ENCODE measurements at places on chromosomes 11 and 22.

GRCh38 chr11:120249279-120250262 lies 9.6 kb downstream of the POU2F3 start:
- DNase-seq, result no peak

DNA sequence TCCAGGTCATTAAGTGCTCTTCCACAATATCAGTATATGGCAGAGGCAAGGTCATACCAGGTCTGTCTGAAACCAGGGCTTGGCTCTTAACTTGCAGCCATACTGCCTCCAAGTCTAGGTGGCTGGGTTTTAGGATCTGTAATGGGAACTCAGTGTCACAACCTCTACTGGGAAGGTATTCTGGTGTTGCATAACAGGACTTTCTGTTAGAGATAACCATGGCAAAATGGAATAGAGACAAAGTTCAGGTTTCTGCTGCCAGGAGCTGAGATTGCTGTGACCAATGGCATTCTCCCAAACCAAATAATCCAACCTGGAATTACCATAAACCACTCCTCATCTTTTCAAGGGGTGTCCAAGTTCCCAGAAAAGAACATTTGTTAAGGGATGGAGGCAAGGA lies 6.8 kb upstream of the SAA1 start:
- no peak for DNase-seq

GRCh38 chr11:47478651-47479329 lies 29.9 kb upstream of the RAPSN start:
- DNase-seq, result no peak

- no peak for DNase-seq
These were observed 15.1 kb downstream of the PITPNB start for GRCh38 chr22:27903805-27904473.

- DNase-seq, result no peak
These were observed 10.8 kb downstream of the THYN1 start for GRCh38 chr11:134242376-134242775.

DNA sequence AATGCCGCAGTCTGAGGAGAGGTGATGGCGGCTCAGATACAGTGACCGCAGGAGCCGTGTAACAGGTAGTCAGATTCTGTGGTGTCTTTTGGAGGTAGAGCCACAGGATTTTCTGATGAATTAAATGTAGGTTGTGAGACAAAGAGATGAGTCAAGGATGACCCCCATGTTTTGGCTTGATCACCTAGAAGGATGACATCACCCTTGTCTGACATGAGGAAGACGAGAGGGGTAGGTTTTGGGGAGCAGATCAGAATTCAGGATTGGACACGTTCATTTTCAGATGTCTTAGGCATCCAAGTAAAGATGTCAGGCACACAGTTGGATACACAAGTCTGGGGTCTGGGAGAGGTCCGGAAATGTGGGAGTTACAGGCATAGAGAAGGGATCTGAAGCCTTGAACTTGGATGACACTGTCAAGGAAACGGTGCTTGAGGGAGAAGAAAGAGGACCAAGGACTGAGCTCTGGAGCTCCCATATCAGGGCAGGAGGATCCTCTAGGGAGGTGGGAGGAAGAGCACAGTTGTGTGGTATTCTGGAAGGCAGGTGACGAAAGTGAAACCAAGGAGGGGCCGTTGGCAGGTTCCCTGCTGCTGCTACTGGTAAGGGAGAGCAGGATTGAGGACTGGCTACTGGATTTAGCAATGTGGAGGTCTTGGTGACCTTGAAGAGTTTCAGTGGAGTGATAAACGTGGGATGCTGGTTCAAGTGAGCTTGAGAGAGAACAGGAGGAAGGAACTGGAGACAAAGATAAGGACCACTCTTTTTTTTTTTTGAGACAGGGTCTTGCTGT lies 12.6 kb upstream of the GDPD5 start:
- no peak for DNase-seq

DNA sequence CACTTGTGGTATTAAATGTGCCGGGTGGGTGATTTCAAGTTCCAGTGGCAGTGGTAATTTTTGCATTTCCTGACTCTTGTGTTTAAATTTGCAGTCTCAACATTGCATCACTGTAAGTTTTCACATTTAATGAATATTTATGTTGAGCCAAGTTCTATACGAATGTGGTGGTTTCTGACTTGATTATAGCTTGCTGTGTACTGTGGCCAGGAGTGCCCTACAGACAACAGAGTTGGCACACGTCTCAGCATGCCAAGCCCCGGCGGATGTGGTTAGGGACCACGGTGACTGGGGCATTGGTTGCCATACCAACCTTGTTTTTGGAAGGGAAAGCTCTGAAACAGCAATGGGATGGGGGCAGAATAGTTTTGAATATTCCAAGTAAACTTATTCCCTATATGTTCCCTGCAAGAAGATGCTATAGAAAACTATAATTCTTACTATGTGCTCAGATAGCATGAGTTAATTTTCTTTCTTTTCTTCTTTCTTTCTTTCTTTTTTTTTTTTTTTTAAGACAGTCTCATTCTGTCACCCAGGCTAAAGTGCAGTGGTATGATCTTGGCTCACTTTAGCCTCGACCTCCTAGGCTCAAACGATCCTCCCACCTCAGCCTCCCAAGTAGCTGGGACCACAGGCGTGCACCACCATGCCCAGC lies 16.0 kb downstream of the ZNRF3 start:
- no peak for DNase-seq

DNA sequence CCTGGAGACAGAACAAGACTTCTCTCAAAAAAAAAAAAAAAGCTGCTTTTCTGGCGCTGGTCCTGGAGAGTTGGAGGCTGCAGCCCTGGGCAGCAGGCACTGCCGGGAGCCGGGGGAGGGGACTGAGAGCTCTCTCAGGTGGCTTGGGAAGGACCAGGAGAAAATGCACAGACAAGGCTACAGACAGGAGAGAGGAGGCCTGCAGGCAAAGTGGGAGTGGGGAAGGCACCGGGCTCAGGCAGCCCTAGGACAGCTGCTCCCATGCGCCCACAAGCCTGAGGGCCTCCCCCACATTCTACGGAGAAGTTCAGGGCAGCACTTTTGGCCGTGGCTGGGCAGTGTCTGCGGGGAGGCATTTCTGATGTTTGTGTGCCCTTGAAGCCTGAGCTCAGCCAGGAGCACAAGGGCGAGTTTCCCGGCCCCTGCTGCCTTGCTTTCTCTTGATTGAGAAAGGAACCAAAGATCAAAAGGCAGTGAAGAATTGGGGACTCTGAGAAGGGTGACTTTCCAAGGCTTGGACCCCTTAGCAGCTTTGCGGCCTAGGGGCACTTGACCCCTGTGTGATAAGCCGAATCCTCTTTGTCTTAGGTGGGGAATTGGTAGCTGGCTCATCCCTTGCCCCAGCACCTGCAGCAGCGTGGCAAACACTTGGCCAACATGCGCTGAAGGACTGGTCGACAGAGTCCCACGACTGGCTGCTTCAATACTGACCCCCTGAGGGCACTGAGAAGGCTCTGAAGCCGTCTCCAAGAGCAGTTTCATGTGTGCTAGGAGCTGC lies 35.3 kb downstream of the PPM1F start:
- no peak for DNase-seq

DNA sequence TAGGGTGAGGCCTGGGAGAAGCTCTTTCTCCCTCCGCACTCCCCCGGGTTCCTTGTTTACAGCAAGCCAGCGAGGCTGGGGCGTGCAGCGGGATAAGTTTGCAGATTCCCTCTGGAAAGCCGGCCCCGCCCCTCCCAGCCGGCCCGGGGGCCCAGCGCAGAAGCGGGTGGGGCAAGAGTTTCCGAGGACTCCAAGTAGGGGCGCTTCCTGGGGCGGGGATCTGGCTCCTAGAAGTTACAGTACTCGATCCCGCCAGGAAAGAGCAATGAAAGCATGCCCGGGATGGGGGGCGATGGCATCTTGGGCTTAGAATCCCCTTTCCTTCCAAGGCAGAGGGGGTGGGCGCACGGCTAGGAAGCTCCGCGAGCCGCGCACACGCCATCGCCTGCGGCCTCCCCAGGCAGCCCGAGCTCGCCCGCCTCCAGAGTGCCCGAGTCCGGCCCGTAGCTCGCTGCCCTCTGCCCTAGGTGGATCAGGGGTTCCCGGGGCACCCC lies 385 bp downstream of the TST start:
- no peak for DNase-seq

DNA sequence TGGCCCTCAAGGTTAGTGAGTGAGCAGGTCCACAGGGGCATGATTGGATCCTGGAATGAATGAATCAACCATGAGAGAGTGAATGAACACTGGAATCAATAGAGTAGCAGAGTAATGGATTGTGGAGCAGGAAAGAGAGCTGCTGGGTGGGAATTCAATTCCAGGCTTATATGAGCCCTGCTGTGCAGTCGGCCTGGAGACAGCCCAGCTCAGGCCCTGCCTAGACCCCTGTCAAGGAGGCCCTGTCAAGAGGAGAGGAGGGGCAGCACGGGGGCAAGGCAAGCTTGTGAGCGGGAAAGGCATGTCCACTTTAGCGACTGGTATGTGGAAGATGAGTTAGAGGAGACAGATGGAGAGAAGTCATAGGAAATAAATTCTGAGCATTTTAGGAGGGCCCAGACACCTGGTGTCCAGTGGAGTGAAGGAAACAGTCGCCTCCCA lies 1.3 kb upstream of the FOLR1 start:
- no peak for DNase-seq

DNA sequence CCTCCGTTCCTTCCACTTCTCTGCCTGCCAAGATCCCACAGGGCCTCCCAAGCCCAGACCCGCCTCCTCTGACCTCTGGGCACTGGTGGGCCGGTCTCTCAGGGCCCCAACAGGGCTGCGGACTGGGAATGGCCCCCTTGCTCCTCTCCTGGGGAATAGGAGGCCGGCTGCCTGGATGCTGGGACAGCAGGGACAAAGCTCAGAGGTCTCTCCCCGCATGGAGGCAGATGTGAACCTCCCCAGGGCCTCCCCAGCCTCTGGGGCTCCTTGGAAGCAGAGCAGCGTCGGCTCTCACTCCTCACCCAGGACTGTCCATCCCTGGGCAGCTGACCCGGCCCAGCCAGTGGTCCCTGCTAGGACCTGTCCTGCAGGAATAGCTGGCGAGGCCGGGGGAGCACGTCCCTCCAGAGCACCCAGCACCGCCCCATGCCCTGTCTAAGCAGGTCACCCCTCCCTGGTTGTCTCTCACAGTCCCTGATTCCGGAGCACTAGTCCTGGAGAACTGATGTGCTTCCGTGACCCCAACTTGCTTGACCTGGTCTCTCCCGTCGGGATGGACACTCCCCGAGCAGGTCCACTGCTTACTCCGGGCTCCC lies 85.8 kb downstream of the RTL6 start:
- no peak for DNase-seq

- no peak for DNase-seq
These were observed 31.4 kb downstream of the ZC3H12C start for GRCh38 chr11:110124605-110125004.

DNA sequence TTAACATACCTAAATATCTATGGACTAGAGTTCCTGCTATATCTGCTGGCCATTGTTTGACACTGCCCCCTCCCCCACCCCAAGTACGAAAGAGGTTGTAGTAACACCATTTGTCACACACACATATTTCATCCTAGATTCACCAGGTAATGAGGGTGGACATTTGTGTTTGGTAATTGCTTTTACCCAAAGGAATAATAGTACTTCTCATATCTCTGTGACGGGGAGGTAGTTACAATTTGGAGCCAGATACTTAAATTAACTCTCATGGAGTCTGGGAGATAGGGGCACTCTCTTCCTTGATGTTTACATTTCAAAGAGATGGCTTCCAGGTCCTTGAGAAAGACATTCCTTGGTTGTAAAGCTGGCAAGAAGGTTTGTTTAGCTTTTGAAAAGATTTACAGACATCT lies 38.7 kb downstream of the REXO2 start:
- DNase-seq, result no peak

DNA sequence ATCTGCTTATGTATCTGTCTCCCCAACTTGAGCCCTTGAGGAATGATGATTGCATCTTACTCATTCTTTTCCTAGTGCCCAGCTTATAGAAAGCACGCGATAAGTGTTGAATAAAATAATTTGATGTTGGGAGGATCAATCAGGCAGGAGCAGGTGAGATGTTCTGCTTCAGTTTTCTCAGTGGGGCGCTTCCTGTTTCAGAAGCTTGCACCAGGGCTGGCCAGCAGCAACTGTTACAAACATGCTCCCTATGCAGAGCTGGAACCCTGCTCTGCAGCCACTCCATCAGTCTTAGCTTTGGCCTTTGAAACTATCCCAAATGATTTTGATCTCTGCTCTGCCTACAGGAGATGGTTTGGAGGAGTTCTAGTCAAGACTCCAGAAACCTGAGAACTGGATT lies 3.9 kb downstream of the ENDOD1 start:
- DNase-seq, result no peak

DNA sequence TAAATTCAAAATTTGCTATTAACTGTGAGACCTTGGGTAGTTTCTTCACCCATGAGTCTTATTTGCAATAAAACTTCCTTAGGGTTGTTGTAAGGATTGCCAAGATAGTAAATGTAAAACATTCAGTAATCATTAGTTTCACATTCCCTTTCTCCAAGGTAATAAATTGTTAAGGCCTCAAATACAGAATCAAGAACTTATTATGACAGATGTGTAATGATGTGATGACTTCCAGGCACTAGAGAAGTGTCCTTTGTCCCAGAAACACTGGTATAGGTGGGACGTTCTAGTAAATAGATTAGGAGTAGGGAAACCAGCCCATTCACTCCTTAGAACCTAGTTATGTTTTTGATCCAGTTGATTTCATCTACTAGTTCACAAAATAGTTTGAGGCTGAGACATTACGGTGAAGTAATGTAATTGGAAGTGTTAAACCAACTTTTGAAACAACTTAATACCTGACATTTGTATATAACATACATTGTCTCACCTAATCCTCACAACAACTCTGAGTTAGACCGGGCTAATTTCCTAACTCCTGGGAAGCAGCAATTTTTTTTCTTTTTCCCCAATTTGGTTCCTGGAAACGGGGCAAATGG lies 25.5 kb downstream of the CTNND1 start:
- DNase-seq, result no peak

DNA sequence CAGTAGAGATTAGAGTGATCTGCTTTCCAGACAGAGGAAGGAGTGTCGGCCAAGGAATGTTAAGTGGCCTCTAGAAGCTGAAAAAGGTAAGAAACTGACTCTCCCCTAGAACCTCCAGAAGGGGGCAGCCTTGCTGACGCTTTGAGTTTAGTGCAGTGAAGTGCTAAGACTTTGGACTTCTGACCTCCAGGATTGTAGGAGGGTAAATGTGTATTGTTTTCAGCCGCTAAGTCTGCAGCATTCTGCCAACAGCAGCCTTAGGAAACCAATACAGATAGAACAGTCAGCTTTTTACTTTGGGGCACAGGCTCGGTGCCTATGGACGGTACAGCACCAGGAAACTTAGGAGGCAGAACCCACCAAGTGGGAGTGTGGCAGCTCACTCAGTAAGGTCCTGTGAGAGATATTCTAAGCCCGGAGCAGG lies 3.6 kb upstream of the TBC1D22A start:
- DNase-seq, result no peak
